ENCODE measurements at places on chromosomes 4 and X. TPM values are rescaled to one million over a fixed set of nuclear protein-coding genes. Genes with fewer than 3 reads are reported as not detected.

The PABPC1L2A gene
- total RNA-seq: not detected

The GUCY1B1 gene
- not detected for total RNA-seq

The LPAR4 gene
- total RNA-seq: not detected

The DUSP21 gene
- not detected for total RNA-seq

The TMEM150C gene
- 0.42 TPM for total RNA-seq

The APELA gene
- total RNA-seq: not detected

The MAGEA9B gene
- total RNA-seq: 0.07 TPM

The STATH gene
- not detected for total RNA-seq

The PGAM4 gene
- total RNA-seq: not detected

The RAB33B gene
- 8.1 TPM for total RNA-seq

The PRMT9 gene
- 10.4 TPM for total RNA-seq

The PHOX2B gene
- not detected for total RNA-seq

The PPARGC1A gene
- 18.8 TPM for total RNA-seq

The PAGE4 gene
- 1.1 TPM for total RNA-seq

The RAB33A gene
- not detected for total RNA-seq

The TBC1D9 gene
- total RNA-seq: 12.2 TPM

The RPS6KA6 gene
- total RNA-seq: not detected

The FNIP2 gene
- total RNA-seq: 15.5 TPM

The PLXNB3 gene
- 1.2 TPM for total RNA-seq

The SCML2 gene
- 7.6 TPM for total RNA-seq

The NLGN3 gene
- total RNA-seq: not detected

The LRCH2 gene
- not detected for total RNA-seq

The HTN1 gene
- not detected for total RNA-seq

The XAGE1B gene
- not detected for total RNA-seq

The RASL11B gene
- not detected for total RNA-seq

The UGT2A1 gene
- not detected for total RNA-seq

The EMCN gene
- not detected for total RNA-seq

The SMIM10L2A gene
- total RNA-seq: not detected

The NR0B1 gene
- not detected for total RNA-seq

The DGKK gene
- 43.2 TPM for total RNA-seq

The HTN3 gene
- not detected for total RNA-seq

The COL4A5 gene
- 11.9 TPM for total RNA-seq
